GF-D8 (cell line): ENCODE measurements at places on chromosomes 7 and 10.

DNA sequence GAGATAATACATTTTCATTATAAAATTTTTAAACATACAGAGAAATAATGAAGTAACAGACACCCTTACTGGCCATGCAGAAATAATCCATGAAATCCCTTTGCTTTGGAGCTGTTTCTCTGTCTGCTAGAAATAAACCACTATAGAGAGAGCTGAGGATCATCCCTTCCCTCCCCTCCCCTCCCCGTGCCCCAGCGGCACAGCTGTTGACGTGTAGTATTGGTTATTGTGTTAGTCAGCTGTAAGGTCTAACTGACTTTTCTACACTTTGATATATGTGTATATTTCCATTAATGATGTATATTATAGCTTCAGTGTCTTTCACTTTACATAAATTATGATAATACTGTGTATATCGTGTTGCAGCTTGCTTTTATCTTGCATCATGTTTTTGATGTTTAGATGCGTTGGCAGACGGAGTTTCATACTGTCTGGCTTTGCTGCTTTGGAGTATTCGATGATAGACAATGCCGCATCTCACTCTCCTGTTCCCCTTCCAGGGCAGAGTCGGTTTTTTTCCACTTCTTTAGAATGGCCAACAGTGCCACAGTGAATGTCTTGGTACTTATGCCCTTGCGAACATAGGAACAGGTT lies 27.4 kb upstream of the GRID1 start:
- no peak for DNase-seq

DNA sequence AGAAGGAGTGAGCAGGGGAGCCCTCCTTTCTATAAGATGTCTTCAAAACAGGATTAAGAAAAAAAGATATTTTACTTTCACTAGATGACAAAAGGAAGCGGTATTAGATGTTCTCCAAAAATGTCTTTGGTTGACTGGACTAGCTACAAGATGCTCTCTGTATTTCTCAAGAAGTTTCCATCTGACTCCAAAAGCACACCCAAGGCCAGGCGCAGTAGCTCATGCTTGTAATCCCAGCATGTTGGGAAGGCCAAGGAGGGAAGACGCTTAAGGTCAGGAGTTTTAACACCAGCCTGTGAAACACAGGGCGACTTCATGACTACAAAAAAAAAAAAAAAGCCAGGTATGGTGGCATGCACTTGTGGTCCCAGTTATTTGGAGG lies 84.5 kb downstream of the PIP4K2A start:
- DNase-seq = no peak

- DNase-seq = no peak
These were observed 63.2 kb upstream of the BMPER start for GRCh38 chr7:33842150-33842549.

GRCh38 chr10:100448951-100449350 lies 13.9 kb upstream of the WNT8B start:
- no peak for DNase-seq

- DNase-seq = no peak
These were observed 183.1 kb downstream of the EXOC4 start for GRCh38 chr7:133436014-133436428.
